ENCODE measurements at places on chromosomes 7 and 10.

- no peak for DNase-seq
Measured at GRCh38 chr10:79092292-79092896, 23.6 kb downstream of the ZMIZ1 start.

DNA sequence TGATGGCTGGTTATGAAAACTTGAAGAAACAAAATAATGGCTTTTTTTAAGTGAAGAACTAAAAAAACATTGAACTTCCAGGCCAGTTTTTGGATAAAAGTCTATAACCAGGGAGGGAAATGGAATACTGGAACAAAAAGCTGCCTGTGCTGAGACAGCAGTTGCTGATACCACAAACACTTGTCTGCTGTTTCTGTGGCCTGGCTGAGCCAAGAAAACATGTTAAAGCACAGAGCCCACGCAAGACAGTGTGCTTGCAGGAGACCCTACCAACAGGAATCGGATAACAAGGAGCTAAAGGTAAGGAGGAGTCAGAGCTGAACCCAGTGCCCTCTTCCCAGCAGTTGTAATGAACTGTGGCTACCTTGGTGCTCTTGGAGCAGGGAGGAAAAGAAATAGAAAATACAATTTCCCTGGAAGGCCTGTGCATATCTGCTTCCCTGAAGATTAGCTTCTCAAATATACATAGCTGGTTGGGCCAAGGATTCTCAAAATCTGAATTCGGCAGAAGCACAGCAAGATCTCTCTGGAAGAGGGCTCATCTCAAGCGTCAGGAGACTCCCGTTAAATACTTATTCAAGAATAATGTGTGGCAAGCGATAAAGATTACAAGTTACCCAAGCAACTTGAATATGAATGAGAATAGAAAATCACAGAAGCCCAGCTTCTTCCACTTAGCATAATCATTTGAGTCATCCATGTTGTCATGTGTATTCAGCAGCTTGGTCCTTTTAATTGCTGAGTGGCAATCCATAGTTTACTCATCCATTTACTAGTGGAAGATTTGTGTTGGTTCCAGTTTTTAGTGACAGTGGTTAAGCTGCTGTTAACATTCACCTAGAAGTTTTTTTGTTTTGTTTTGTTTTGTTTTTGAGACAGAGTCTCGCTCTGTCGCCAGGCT is 87.6 kb downstream of the NOD1 start:
- no peak for DNase-seq

- no peak for DNase-seq
Measured at GRCh38 chr7:55502858-55503440, 69.4 kb downstream of the VOPP1 start.

DNA sequence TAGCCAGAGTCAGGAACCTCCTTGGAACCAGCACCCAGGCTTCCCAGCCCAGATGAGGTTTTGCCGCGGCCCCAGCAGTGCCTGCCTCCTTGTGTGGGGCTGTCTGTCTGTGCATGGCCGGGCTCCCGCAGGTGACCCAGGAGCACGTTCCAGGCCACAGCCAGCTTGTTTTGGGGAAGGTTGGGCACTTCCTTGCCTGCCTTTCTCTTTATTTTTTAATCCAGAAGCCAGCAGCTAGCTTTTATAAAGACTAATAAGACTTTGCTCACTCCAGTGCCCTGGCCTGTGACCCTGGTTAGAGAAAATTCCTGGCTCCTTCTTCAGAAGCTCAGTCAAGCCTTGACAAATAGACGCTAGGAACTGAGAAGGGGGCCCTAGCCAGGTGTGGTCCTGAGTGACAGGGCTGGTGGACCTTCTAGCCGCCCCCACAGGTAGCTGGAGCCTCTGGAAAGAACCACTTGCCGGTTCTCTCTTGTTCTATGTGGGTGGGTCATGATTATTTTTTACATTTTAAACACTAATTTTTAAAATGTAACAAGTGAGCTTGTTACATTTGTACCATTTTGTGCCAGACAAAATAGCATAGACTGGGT is 837 bp downstream of the SLC29A3 start:
- no peak for DNase-seq

DNA sequence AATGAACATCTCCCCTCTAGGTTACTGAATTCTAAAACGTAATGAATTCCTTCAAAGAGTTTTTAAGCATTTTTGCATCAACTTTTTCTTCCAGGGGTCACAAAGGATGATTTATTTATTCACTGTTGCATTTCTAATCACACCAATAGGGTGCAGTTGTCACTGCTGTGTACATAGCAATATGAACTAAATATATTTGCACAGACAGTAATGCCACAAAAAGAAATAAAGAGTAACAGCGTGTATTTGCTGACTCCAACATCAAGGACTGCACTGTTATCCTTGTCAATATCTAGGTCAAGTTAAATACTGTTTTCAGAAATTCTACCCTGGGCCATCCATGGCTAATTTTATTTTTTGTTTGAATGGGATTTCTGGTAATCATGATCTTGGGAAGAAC is 138.0 kb downstream of the FRMD4A start:
- DNase-seq, result no peak

- DNase-seq, result no peak
Measured at GRCh38 chr10:124568339-124568738, 106.7 kb downstream of the LHPP start.

DNA sequence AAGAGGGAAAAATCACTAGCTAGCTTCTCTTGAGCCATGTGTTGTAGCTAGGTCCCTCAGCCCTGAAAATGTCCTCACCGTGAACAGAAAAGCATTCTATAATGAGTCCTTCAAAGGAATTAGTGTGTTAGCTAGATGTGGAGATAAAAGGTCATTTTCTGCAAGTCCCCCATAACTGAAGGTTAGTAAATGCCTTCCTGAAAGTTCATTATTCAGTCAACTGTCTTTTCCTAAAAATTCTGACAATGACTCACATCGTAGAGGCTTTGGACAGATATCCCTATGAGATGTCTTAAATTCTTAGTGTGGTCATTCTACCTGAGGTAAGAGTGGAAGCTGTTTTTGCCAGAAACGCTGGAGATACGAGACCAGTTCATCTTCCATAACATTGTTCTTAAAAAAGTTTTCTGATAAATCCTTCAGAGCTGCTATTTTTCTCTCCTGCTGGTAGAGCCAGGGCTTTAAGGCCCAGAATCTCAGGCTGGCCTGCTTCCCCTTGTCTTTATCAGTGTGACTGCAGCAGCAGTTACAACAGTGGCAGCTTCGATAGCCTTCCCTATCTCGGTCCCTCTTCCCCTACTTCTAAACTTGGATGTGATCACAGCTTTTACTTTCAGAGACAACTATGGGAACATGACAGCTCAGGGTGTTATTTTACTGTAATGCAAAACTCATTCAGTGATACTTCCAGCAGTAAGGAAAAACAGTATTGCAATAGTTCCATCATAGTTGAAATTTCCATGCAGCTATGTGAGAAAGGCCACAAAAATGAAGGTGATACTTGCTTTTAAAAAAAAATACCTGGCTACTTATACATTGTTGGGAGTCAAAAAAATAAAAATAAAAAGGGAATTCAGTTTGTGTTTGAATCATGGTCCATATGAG is 37.3 kb upstream of the PRKAR2B start:
- peak; percentile 64 for DNase-seq

GRCh38 chr10:3806603-3807002 is 21.6 kb upstream of the KLF6 start:
- no peak for DNase-seq

DNA sequence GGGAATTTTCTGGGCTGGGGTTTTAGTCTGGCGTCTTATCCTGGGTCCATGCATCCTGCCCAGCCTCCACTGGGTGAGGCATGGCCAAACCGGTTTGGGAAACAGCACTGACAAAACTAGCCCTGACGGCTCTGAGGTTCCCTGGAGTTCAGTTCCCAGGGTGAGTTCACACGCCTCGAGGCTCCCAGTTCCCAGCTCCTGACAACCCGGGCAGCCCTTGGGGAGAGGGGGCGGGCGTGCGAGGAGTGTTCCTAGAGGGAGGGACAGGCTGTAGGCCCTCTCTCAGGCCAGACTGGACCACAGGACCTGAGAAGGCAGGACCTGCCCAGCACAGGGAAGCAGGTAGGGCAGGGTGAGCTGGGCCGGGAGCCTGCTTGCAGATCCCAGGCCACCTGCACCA is 82.3 kb upstream of the PPIF start:
- DNase-seq, result no peak
